Adrenal gland (tissue), 19 donors: ENCODE measurements at places on chromosomes 12 and 14.

DNA sequence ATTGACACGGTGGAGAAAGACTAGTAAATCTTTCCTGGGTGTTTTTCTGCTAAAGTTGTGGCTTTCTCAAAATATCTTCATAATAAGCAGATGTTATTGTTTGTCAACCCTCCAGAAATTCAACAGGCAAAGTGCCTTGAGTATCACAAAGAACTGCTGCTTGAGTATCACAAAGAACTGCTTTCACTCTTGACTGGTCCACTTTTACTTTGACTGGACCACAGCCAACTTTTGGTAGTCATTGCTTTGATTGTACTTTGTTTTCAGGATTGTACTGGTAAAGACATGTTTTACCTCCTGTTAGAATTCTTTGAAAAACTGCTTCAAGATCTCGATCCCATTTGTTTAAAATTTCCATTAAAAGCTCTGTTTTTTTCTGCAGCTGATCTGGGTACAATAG is 62.6 kb downstream of the PDZRN4 start:
- no peak for DNase-seq

GRCh38 chr14:100159094-100159864 is at the start of gene DEGS2:
Gene DEGS2, minus strand, starts transcription at chr14:100159645. Its CDS starts 58 bp downstream, at chr14:100159587.
- DNase-seq, result no peak

GRCh38 chr14:69543341-69544115 is 31.1 kb downstream of the CCDC177 start:
- DNase-seq, result peak; percentile 76

DNA sequence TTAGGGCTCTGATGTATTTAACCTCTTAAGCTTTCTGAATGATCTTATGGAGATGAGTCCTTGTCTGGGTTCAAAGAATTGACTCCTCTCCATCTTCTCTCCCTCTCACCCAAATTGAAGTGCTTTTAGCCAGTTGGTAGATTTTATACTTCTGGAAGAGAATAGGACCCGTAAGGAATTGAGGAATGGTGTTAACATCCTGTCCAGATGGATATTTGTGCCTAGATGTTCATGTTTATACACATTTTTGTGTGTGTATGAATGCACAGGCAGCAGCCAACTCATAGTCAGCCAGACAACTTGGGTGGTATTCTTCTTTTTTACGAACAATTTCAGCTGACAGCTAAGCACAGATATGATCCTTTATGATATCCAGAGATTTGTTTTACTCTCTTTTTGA is 449.6 kb upstream of the RGS6 start:
- DNase-seq, result no peak

DNA sequence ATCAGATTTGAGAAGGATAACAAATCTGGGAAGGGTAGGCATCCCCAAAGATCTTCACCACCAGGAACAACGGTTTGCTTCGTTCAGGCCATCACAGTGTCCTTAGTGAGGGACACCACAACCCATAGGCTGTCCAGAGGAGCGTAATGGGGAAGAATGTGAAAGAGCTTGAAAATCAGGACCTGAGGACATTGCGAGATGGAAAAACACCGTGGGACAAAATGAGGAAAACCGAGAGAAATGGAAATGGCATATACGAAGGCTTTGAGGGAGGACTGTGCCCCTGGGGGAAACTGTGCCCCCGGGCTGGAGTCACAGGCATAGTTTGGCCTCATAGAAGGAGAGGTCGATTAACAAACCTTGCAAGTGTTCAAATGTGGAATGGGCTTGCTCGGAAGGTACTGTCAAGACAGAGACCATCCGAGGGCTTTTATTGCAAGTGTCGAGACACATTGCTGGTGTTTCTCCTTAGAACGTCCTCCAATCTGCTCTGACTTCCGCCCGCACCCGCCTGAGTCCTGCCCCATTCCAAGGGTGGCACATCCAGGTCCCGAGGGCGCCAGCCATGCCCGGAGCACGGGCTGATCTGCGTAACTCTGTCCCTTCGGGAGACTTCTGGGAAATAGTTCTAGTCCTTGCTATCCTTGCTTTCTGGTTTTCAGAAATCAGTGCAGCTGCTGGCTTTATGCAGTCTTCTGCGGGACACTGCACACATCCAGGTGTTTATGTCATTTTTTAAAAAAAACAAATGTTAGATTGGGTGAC is 885 bp upstream of the PALS1 start:
- DNase-seq, result peak; percentile 76

DNA sequence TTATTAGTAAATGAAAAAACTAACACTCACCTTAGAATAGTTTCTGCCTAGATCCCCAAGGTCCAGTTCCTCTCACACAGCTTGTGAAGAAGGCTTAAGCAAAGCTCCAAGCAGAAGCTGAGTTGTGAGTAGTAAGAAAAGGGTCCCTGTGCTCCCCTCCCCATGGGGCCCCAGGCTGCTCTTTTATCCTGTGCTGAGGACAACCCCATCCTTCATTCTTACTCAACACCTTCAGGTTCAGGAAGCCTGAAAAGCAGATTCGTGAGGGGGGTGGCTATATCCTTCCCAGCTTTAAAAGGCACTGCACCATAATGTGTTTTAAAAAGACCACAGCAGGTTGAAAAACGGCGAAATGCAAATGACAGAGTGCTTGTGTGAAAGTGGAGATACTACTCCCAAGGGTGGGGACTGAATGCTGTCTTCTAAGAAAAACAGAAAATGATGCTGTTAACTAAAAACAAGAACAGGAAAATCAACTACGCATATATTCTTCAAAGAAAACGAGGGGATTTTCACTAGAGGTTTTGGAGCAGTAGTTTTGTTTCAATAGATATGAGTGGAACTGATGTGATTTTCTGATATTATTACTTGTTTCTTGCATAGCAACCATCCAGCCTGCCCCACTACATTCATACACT is 182.7 kb downstream of the KTN1 start:
- no peak for DNase-seq

- peak; percentile 53 for DNase-seq
These were observed 136.1 kb upstream of the WSCD2 start for GRCh38 chr12:107992870-107993451.

- DNase-seq, result no peak
These were observed 21.3 kb downstream of the YBX3 start for GRCh38 chr12:10701843-10702242.

DNA sequence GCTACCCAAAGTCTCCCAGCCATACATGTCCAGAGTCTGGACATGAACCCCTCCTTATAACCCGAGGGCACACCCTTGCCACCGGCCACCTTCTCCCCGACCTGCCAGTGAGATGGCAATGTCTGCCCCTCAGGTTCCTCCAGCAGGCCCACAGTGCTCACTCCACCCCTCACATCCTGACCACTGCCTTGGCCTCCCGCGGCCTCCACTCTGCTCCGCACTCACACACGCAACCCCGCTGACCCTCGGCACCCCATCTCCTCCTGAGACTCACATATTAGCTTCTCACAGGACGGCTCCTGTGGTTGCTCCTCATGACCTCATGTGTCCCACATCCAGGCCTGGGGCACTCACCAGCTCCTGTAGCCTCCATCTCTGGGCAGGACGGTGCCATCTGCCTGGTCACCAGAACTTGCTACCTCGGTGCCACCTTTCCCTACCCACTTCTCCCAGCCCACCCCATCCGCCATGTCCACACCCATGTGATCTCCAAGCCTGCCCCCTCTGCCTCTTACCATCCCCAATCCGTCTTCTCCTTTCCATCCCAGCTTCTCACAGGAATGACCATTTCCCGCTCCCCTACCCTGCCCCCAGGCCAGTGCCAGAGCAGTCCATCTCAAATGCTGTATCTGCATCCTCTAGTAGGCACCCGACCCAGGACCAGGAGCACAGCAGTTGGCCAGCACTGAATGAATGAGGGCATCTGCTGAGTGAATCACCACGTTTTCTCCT is 198.6 kb upstream of the DIO3 start:
- no peak for DNase-seq

DNA sequence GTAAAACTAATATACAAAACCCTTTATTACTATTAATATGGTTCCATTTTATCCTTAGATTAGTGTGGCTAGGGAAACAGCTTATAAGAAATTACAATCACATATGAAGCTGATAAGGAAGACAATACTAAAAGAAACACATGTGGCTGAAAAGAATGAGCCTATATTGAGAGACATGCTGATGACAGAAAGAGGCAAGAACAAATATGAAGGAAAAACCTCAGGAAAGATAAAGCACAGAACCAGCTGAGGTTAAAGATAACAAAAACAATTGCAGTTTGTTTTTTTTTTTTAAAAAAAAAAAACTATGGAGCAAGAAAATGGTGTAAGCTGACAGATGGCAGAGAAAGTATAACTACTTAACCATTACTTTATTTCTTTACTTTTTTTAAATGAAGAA is 69.2 kb upstream of the OSBPL8 start:
- DNase-seq, result no peak

GRCh38 chr12:25958428-25959070 is at the start of gene RASSF8:
Gene RASSF8, plus strand, starts transcription at chr12:25958682. Its CDS starts 96,662 bp downstream, at chr12:26055344.
- peak; percentile 72 for DNase-seq

DNA sequence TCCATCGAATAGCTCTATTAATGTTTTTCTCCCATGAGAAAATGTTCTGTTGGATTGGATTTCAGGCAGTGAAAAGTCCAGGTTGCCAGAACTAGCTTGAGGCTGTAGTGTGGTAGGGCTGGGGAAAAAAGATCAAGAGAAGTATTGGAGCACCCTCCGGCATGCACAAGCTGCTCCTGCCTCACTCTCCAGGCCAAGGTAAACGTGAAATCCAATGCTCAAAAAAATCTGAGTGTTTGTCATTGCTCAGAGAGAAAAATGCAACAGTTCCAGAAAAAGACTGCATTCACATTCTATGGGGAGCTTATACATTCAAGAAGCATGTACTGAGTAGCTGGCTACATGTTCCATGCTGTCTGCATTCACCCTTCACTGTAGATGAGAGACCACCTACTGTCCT is 680.9 kb upstream of the TBX3 start:
- no peak for DNase-seq

DNA sequence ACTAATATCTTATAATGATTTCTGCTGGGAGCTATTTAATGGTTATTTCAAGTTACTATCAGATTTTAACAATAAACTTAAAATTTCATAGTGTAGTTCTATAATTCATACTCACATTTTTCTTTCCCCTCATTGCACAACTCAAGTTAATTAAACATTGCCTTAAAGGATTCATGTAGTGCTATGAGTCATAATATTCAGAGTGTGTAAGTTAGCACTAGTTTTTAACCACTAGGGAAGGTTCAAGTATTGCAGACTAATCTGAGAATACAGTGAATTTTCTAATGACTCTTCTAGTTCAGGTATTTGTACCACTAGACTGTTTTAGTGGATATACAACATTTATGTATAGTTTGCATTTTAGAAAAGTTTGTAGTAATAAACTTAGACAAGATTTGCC is 49.9 kb downstream of the FOXA1 start:
- DNase-seq, result no peak

DNA sequence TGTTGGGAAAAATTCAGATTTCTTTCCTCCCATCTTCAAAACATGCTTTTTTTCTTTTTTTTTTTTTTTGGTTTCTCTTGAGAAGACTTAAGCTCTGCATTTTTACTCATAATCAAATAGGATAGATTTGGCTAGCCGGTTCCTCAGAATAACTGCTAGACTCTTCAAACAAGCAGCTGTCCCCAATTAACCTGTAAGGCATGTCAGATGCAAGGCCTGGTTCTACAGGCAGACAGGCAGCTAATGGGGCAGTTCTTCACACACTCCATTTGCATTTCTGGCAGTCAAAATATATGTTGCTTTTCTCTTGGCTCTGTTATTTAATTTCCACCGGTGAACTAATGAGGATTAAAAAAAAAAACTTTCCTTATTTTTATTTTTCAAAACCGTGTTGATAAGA is 228.0 kb upstream of the ATP2B1 start:
- DNase-seq, result no peak

DNA sequence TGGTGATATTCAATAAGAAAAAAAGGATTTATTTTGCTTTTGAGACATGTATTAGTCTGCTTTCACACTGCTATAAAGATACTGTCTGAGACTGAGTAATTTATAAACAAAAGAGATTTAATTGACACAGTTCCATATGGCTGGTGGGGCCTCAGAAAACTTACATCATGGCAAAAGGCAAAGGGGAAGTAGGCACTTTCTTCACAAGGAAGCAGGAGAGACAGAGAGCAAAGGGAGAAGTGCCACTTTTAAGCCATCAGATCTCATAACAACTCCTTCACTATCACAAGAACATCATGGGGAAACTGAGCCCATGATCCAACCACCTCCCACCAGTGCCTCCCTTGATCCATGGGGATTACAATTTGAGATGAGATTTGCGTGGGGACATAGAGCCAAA is 43.9 kb downstream of the BHLHE41 start:
- DNase-seq, result no peak

DNA sequence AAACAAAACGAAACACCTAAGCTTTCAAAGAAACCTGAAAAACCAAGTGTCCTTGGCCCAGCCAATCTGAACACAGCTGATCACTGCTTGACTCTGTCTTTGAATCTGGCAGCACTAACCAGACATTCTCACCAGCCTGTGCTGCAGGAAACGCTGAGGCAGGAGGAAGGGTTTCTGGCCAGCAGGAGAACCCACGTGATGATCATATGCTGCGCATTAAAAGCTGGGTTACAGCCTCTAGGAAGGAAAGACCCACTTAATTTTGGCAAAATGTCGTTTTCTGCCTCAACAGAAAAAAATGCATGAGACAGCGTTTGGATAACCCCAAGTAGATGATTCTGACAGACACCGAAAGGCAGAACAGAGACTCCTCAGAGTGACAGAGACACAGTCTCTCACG is 9.8 kb downstream of the APPL2 start:
- DNase-seq, result peak; percentile 75

- DNase-seq, result no peak
These were observed 223.7 kb downstream of the CACNA1C start for GRCh38 chr12:2276288-2277033.

DNA sequence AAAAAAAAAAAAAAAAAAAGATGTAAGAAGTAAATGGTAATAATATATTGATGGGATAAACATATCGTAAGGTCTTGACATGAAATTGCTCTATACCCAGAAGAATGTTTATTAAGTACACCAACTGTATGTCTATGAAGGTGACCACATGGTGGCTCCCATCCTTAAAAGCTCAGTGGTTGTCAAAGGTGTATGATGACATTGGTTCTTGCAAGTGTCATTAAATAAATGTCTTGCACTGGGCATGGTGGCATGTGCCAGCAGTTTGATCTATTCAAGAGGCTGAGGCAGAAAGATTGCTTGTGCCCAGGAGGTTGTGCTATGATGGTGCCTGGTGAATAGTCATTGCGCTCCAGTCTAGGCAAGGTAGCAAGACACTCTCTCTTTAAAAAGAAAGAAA is 10.4 kb downstream of the CCT2 start:
- no peak for DNase-seq

- no peak for DNase-seq
These were observed 16.0 kb downstream of the FOS start for GRCh38 chr14:75294649-75295033.

DNA sequence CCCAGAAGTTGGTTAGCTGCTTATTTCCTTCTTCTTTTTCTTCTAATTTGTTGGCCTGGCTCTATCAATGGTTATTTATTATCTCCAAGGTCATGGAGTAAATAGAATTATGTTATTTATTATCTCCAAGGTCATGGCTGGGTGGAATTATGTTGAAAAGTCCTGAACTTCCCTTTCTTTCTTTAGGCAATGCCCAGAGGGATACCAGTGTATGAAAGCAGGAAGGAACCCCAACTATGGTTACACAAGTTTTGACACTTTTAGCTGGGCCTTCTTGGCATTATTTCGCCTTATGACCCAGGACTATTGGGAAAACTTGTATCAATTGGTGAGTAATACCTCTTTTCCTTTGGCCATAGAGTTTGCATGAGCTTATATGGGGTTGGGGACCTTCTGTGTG is 111.6 kb downstream of the SCN8A start:
- DNase-seq, result no peak
